ENCODE measurements at places on chromosomes 11 and 22.

DNA sequence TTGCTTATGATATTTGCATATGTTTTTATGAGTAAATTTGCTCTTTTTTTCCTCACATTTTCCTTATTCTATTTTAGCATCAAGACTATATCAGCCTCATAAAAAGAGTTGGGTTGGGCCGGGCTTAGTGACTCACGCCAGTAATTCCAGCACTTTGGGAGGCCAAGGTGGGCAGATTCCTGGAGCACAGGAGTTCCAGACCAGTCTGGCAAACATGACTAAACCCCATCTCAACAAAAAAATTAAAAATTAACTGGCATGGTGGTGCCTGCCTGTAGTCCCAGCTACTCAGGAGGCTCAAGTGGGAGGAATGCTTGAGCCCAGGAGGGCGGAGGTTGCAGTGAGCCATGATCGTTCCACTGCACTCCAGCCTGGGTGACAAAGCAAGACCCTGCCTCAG, 148.8 kb upstream of the ANO5 start:
- no peak for DNase-seq

DNA sequence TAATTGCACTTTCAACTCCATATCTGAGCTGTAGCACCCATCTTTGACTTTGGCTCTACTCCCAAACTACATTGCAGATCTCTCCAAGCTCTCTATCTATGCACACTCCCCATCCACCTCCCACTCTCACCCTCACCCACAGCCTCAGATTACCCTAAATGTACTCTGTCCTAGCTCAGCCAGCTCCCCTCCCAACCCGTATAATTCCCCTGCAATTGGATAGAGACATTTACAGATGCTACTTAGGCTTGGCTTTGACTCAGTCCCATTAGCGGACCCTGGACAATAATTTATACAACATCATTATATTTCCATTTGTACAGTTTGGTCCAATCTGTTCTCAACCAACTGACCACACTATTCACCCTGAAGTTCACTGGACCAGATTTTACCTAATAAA, 338.9 kb upstream of the ANO3 start:
- DNase-seq: no peak

- DNase-seq: no peak
These were observed 110.8 kb downstream of the TEAD1 start for GRCh38 chr11:12784987-12785386.

GRCh38 chr11:129691142-129691541, 124.5 kb upstream of the TMEM45B start:
- DNase-seq: no peak

Measured in D721Med (cell line).